Activated T-cell treated with anti-CD3 and anti-CD28 coated beads for 24 hours (primary cell): ENCODE measurements at places on chromosomes 1 and 21.

- peak; percentile 71 for DNase-seq
Measured at GRCh38 chr1:46477153-46477929, 12.3 kb upstream of the DMBX1 start.

DNA sequence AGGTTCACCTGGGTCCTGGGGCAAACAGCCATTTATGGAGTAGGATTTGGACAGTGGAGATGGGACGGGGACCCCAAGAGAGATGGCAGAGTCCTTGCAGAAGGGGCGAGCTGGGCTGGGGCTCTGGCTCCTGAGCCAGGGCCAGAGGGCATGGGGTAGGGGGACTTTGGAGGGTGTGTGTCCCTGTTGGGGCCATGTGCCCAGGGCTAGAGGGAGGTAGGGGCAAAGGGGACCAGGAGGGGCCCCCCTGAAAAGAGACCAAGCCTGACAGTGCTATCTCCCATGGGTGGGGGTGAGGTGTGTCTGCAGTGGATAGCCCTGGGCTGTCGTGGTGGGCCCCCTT, 92.3 kb downstream of the TRIM11 start:
- no peak for DNase-seq

- DNase-seq: no peak
Measured at GRCh38 chr21:41655259-41655658, 111.6 kb downstream of the RIPK4 start.

DNA sequence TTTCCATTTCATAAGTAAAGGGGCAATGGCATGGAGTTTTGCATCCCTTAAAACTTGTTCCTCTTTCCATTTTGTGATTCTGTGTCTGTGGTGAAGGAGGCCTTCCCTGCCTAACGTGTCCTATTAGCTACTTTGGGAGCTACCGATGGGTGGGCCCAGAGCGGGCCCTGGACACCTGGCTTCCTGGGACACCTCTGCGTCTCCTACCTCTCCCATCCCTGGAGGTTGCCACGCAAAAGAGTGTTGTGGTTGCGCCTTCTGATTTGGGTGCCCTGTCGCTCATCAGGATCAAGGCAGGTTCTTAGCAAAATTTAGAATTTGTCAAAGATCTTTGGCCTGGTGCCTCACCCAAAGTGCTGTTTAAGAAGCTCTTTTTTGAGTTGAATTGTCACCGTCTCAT, 116.4 kb upstream of the CACNA1E start:
- no peak for DNase-seq

- DNase-seq: no peak
Measured at GRCh38 chr21:41684381-41685245, 82.2 kb downstream of the RIPK4 start.

GRCh38 chr1:198970916-198971315, 332.1 kb downstream of the PTPRC start:
- no peak for DNase-seq

GRCh38 chr1:170009551-170009950, 64.9 kb downstream of the KIFAP3 start:
- no peak for DNase-seq

DNA sequence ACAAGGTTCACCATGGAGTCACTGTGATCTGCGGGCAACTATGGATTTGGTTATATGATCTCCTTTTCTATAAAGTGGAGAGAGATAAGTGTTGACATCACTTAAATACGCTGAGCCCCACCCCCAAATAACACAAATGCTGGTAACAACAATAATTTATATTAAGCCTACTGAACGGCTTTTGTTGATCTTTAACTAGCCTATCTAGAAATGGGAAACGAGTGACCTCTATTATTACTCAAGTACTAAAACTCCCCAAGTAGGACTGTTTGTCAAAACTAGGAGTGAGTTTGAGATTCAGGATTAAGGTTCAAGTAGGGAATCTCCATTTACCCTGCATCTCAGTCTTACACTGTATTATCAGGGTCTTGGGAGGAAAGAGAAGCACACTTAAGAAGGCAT, 52.2 kb downstream of the MAP3K7CL start:
- no peak for DNase-seq

- DNase-seq: no peak
Measured at GRCh38 chr1:195591917-195592672, 1016.1 kb downstream of the KCNT2 start.
